ENCODE measurements at places on chromosomes 7 and 10.

DNA sequence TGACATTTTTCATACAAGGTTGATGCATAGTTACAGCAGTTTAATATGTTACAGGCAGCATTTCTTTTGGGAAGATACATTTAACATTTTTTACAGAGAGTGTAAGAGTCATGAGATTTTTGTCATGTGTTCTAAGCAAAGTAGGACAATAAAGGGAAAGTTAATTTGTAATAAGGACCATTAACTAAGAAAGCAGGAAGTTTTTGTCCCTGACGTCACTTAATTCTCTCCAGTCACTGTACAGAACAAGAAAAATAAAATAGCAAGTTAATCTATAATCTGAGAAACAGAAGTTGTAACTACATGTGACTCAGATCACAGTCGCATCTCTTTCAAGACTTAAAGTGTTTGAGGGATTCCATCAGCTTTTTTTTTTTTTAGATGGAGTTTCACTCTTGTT is 49.5 kb upstream of the CAPZA2 start:
- no peak for DNase-seq

DNA sequence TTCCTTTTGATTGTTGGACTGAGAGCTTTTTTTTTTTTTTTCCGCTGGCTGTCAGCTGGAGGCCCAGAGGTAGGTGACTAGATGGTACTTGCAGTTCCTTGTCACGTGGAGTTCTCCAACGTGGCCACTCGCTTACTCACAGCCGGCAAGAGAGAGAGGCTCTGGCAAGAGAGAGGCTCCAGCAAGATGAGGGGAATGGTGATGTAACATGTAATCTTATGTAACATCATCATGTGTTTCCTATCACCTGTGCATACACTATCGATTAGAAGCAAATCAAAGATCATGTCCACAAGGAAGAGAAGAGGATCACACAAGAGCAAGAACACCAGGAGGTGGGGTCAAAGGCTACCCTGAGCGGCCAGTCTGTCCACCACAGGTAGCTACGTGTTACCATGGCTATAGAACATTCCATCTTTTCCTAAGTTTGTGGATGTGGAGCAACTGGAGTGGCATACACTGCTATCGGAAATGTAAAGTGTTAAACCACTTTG is 4.0 kb upstream of the BORCS7 start:
- DNase-seq = no peak

- DNase-seq = no peak
These were observed 432.9 kb upstream of the FOXK1 start for GRCh38 chr7:4249241-4249640.

- DNase-seq = no peak
These were observed 253.0 kb upstream of the GRB10 start for GRCh38 chr7:51035716-51036115.

DNA sequence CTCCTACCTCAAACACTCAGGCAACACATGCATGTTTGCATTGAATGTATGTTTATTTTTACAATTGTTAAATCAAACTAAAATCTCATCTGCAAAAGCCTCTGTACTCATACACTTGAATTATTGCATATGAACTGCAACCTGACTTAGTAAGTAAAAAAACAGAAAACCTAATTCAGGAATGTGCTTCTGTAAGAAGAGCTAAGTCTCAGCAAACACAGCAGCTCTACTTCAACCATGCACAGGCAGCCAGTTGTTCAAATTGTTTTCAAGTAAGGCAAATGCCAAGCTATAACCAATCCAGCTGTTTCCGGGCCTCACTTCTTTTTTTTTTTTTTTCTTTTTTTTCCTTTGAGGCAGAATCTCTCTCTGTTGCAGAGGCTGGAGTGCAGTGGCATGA is 93.5 kb upstream of the MALRD1 start:
- no peak for DNase-seq

- no peak for DNase-seq
These were observed 78.1 kb downstream of the USP6NL start for GRCh38 chr10:11533328-11533781.

- no peak for DNase-seq
These were observed 41.3 kb downstream of the ETV1 start for GRCh38 chr7:13948019-13948801.

GRCh38 chr10:60989400-60989876 is 45.5 kb upstream of the RHOBTB1 start:
- DNase-seq = no peak

GRCh38 chr7:41885748-41886147 is 182.9 kb upstream of the INHBA start:
- DNase-seq = no peak

- no peak for DNase-seq
These were observed 85.2 kb downstream of the WDFY4 start for GRCh38 chr10:48769706-48770435.

- DNase-seq = no peak
These were observed 51.7 kb downstream of the VOPP1 start for GRCh38 chr7:55520426-55521140.

DNA sequence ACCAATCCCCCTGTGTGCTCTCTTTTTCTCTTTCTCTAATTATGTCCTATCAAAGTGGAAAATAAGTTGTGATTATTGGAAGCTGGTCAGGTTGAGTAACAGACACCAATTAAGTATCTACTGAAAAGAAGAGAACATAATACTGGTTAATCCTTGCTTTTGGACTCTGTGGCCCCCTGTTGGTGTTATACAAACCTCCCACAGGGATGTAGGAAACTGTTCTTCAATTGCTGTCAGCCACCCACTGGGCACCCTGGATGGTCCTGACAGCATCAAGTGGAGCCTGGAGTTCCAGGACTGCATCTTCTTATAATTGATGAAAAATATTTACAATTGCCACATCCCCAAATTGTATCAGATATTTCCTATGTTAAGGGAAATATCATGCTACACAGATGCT is 939.7 kb downstream of the KCNMA1 start:
- no peak for DNase-seq

DNA sequence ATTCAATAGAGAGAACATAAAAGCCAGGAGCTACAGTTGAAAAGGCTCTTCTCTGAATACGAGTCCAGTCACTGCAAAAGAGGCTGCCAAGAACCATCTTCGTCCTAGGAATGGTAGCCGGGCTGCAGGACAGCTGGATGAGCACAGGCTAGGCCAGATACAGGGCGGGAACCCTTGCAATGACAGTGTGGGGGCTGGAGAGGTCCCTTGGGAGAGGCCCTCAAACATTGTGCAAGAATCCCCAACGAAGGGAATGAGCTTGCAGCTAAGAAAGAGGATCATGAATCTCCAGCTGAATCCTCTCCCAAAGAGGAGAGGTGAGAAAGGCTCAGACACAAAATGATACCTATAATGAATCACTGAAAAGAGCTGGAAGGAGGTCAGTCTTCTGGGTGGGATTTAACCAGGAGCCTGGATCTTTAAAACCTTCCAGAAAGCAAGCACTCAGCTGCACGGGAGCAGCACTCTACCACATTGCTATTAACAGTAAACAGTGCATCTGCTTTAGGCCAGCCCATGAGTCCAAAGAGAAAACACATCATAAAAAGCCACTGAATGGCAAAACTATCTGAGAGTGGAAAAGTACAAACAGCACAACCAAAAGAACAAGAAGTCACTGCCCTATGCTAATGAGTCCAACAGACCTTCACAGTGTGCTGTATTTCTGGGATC is 287.9 kb downstream of the TNS3 start:
- no peak for DNase-seq

- no peak for DNase-seq
These were observed 156.1 kb upstream of the CTBP2 start for GRCh38 chr10:125316436-125316835.

DNA sequence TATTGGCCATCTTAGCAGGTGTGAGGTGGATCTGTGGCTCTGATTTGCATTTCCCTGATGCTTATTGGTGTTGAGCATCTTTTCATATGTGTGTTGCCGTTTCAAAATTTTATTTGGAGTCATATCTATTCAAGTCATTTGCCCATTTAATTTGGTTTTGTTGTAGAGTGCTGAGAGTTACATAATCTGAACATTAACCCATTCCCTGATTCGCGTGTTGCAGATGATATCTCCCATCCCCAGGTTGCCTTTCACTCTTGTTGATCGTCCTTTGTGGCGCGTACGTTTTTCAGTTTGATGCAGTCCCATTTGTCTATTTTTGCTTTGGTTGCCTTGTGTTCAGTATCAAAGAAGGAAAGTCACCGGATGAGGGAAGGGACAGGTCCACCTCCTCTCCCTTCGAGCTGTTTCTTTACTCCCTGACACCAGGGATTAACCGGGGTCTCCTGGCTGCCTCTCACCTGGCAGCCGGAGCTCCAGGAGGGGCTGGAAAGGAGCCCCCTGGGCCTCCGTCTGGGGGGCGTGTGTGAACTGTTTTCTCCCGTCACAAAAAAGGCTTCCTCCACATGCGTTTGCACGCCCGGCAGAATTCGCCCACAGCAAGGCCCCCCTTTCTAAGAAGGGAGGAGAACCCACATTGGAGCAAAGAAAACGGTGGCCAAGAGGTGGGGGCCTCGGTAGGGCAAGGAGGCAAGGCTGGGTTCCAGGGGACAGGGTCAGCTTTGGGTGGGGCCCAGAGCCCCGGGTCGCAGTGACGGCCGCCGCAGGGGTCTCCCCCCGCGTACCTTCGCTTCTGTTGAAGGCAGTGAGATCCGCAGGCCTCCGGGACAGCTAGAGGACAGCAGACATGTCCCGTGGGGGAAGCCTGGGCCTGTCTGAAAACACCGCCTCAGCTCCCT is 8.3 kb downstream of the MNX1 start:
- no peak for DNase-seq

- DNase-seq = no peak
These were observed 113.5 kb upstream of the IL6 start for GRCh38 chr7:22613496-22613895.

DNA sequence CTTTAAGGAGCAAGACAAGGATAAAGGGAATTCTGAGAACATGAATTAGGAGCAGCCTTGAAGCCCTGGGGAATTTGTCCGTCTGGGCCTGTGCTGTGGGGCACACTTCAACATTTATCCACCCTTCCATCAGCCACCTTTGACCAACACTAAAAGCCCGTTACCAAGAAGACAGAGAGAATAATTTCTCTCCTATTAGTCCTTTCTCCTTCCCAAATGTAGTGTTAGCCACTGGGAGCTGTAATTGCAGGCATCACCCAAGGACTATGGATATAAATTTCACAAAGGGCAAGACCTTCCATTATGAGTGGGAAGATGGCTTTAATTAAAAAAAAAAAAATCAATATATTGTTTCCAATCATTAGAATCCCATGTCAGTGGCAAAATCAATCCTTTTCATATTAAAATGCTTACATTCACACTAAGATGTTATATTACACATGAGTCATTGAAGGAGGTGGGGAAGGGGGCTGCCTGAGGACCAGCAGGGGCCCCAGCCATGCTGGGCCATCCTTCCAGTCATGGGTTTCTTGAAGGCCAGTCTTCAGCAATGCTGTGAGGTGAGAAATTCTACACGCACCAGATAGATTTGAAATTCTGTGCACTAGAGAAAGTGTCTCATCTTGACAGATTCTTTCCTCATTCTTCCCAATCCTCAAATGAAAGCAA is 292.5 kb upstream of the NRP1 start:
- DNase-seq = no peak

GRCh38 chr10:69801434-69802315 is at the start of gene COL13A1:
TSS of gene COL13A1 (plus strand) at chr10:69801906. CDS start at chr10:69802424, 518 bp downstream.
- DNase-seq = no peak

GRCh38 chr10:16195178-16195769 is 241.5 kb upstream of the PTER start:
- no peak for DNase-seq

DNA sequence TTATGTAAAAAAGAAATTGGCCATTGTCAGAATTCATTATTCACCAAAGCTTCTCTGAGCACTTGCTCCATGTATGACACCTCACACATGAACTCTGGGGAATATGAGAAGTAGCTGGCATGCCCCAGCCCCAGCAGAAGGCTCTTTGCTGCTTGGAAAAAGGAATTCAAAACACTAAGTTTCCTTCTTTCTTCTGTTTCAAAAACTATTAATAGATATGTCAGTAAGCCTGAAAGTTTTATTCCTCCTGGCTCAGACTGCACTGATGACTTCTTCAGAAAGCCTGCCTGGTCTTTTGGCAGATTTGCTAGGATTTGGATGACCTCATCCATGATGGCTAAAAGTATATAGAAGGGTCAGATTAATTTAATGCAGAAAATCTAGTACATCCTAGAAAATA is 511.0 kb downstream of the GFRA1 start:
- DNase-seq = peak; percentile 24

GRCh38 chr7:1187127-1187526 is 27.1 kb upstream of the ZFAND2A start:
- no peak for DNase-seq

DNA sequence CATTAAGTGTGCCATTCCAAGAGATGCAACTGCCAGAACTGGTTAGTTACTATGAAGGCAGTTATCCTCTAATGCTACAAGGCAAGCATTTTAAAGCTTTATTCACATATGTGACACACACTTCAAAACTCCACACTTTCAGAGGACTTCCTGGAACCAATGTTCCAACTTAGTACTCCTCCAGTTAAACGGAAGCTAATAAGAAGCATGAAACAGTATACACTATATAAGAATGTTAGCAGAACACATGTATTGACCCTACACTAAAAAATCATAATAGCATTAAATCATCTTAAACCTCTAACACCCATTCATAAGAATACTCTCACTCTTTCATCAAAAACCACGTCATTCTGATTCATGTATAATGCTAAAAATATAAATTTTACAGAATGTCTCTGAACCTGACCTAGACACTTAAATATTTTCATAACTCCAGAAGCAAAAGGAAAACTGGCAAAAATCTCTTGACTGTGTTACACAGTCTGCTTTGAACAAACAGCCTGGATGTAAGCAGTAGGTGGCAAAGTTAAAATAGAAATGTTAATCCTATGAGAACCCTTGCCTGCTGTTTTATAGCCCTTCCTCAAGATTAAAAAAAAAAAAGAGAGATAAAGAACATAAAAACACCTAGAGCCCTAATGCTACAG is 135.0 kb downstream of the SEMA3C start:
- DNase-seq = no peak

DNA sequence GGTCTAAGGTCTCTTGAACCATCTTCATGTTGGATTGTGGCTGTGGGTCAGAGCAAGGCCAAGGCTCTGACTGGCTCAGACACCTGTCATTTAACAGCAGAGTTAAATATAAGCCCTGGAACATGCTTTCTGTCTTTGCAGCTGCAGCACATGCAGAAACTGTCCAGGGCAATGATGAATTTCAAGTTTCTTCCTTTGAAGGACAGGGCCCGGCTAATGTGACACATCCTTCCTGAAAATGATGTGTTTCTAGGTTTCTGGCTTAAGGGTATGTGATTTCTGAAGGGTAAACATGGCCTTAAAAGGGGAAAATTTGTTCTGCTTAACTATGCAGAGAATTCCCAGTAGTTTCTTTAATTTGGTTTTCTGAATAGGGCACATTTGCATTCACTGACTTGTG is 34.0 kb upstream of the SLC35B4 start:
- DNase-seq = no peak

Data from AG04449 (cell line).